Activated gamma-delta T cell treated with Interleukin-2 at 50 U/mL for 16 hours (primary cell): ENCODE measurements at places on chromosomes 2 and 18.

DNA sequence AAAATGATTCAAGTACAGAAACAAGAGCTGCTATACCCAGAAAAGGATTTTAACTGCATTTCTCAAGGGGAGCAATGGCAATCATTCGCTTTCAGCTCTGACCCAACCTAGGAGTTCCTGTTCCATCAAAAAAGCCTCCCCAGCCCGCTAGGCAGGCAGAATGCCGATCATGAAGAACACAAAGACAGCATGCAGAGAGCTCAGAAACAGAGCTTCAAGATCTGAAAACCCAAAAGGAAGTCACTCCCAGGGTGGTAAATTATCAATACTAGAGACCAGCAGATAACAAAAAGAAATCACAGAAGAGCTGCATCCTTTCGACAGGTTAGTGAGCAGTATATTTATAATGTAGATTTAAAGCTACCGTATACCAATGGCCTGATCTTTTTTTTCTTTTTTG, 84.8 kb upstream of the CRIM1 start:
- no peak for DNase-seq

DNA sequence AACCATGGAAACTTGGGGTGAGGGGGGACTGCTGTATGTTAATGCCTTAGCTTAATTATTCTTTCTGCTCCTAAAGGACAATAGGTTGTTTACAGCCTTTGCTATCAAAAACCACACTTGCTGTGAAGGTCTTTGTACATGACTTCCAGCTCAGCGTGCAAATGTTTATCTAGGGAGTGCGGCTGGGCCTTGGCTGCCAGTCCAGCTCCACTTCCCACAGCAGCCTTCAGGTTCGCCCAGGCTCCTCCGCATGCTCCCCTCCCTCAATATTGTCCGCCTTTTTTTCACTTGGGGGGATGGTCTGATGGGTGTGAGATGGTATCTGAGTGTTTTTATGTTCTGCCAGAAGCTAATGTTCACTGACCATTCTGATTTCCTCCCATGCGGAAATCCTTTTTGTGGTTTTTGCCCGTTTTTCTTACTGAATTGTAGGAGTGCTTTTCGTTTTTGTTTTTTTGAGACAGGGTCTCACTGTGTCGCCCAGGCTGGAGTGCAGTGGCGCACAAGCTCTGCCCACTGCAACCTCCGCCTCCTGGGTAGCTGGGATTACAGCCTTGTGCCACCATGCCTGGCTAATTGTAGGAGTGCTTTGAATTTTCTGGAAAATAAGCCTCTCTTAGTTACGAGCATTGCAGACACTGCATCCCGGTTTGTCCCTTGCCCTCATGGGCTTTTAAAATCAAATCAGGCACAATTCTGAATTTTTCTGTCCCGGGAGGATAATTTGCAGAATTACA, 28.8 kb downstream of the SH3BP4 start:
- no peak for DNase-seq

DNA sequence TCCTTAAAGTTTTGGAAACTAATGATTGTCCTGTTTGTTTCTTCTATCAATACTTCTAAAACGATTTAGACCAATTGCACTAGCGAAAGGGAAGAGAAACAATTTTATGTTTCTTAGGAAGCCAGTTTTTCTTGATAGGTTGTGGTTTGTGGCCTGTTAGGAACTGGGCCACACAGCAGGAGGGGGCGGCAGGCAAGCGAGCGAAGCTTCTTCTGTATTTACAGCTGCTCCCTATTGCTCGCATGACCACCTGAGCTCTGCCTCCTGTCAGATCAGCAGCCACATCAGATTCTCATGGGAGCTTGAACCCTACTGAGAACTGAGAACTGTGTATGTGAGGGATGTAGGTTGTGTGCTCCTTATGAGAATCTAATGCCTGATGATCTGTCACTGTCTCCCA, 201.5 kb upstream of the PXDN start:
- DNase-seq = no peak

DNA sequence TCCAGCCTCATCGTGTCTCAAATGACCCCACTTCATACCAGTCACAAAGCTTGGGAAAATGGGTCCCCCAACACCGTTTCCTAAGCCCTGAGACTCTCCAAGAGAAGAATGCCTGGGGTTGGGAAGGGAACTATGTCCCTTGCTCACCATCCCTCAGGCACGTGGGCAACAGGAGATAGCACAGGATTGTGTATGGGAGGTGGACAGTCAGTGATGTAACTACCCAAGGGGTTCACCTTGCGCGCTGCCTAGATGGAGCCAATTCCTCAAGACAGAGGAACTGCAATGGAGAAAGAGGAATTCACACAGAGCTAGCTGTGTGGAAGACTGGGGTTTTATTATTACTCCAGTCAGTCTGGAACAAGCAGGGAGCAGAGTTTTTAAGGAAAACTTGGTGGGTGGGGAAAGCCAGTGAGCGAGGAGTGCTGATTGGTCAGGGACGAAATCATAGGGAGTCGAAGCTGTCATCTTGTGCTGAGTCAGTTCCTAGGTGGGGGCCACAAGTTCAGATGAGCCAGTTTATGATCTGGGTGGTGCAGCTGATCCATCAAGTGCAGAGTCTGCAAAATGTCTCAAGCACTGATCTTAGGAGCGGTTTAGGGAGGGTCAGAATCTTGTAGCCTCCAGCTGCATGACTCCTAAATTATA, 13.8 kb upstream of the CXCR1 start:
- DNase-seq = no peak

DNA sequence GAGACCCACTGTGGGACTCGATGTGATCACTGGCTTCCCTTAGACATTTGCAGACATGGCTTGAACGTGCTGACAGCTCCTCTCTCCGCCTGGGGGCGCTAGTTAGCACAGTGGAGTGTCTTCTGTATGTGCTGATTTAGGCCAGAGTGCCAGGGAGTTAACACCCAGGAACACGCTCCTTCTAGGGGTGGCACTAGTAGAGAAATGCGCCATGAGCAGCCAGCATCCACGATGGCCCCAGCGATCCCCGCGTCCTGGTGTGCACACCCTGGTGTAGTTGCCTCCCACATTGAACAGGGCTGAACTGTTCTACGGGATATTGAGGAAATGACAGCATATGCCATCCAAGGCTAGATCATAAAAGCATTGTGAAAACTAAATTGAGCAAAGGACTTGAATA, 11.4 kb upstream of the NMUR1 start:
- DNase-seq = no peak

DNA sequence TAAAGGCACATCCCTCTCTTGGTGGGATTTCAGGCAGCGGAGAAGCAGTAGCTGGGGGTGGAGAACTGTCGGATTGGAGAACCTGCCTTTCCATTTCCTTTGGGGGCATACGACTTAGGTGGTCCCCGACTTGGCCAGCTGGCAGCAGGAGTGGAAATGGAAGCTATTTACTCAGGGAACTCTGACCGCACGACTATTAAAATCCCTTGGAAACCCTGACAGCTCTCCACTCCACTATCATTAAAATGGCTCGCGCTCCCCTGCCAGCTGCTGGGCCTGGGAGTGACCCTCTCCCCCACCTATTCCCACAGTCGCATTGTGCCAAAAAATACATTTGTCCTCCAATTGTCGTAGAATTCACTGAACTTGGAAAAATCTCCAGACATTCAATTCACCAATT, 77.7 kb upstream of the APCDD1 start:
- DNase-seq = no peak

DNA sequence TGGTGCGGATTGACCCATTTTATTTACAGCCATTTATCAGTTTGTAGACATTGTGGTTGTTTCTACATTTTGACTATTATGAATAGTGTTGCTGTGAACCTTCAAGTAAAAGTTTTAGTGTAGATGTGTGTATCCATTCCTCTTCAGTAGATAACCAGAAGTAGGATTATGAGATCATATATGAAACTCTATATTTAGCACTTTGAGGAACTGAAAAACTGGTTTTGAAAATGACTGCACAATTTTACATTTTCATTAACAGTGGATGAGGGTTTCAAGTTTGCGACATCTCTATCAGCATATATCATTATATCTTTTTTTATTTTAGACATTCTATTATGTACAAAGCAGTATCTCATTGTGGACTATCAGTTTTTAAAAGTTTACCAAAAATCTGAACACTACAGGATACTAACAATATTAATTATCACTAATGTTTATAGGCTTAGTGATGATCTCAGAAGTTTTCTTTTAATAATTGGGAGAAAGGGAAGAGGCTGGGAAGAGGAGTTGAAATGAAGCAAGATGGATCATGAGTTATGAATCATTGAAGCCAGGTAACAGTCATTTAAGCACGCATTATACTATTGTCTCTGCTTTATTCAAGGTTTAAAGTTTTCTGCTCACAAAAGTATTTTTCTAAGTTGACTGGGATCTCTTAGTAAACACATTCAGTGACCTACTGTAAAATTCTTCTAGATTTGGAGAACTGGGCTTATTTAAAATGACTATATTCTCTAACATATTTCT, 329.0 kb upstream of the LRATD1 start:
- DNase-seq = no peak

GRCh38 chr2:240249423-240250149, 109.1 kb upstream of the OTOS start:
- no peak for DNase-seq

DNA sequence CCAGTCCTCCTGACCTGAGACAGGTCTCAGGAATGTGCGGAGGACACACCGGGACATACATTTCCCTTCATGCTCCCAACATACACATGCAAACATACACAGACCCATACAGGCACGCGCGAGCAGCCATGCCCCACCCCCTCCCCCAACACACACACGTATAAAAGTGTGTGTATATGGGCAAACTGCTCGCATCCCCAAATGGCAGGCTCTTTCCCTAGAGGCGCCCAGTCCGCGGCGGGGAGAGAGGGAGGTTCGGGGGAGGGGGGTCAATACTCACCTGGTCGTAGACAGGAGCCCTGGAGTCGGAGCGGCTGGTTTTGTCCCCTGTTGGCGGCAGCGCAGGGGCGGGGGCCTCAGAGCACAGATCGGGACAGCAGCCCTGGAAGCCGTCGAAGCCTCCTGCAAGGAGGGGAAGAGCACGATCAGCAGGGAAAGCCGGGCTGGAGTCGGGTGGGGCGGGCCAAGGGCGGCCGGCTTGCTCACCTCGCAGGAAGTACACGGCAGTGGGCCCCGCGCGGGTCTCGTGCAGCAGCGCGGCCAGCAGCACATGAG, 682 bp downstream of the DUSP2 start:
- DNase-seq = peak; percentile 38

DNA sequence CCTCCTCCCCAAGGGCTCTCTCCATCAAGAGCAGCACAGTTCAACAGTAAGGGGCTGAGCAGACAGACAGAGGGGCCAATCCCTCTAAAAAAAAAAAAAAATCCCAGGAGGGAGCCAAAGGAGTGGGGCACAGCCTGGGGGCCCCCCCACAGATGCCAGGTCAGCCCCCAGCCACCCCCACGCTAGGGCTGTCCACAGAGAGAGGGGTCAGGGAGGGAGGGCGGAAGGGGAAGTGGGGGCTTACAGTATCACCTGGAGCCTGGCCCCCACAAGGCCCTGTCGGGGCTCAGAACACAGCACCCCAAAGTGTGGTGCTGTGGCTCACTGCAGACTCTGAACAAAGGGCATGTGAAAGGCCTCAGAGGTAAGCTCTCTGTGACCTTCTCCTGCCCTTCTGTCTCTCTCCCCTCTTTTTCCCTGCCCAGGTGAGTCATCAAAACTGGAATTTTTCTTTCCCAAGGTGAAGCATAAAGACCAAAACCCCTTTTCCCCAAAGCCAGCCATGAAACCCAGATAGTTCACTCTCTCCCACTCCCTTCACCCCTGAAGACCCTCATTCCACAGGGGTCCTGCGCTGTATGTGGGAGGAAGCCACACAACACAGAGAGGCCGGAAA, 13.9 kb downstream of the BIN1 start:
- no peak for DNase-seq

GRCh38 chr18:48798334-48799245, 152.2 kb downstream of the SMAD7 start:
- no peak for DNase-seq
